ENCODE measurements at places on chromosomes 2 and 18.

DNA sequence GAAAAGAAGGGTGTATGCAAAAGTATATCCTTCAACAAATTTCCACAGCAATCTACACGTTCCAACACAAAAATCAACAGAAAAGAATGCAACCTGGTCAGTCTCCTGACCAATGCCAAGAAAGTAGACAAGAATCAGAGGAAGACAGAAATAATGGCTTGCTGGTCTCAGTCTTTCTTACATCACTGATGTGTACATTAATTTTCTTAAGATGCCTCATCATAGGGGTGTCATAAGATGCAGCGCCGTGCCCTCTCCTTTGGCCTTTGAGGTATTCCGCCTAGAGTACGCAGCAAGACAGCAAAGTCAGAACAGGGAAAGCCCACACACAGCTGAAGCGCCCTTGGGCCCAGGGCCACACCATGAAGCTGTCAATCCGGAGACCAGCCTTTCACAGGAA is 112.9 kb downstream of the RIF1 start:
- DNase-seq = no peak

- DNase-seq = no peak
Measured at GRCh38 chr2:36843838-36844237, 122.5 kb downstream of the STRN start.

GRCh38 chr2:119523952-119524694 is at the start of gene SCTR:
TSS of gene SCTR (minus strand) at chr2:119524483. CDS start at chr2:119524226, 257 bp downstream.
- DNase-seq = peak; percentile 8

GRCh38 chr18:68121308-68121707 is 593.6 kb downstream of the TMX3 start:
- no peak for DNase-seq

DNA sequence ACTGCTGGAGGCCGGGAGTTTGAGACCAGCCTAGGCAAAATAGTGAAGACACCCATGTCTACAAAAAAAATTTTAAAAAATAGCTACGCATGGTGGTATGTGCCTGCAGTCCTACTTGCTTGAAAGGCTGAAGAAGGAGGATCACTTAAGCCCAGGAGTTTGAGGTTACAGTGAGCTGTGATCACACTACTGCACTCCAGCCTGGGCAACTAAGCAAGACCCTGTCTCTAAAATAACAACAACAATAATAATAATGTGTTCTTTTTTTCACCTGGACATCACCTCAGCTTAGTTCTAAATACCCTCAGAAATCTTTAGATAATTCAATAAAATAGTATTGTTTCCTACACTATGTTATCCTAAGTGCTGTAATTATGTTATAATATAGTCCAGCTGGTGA is 397.1 kb upstream of the ZNF804A start:
- DNase-seq = no peak

GRCh38 chr2:197381641-197382040 is 53.2 kb downstream of the SF3B1 start:
- DNase-seq = no peak

- no peak for DNase-seq
Measured at GRCh38 chr18:62919109-62919838, 203.9 kb downstream of the PHLPP1 start.

DNA sequence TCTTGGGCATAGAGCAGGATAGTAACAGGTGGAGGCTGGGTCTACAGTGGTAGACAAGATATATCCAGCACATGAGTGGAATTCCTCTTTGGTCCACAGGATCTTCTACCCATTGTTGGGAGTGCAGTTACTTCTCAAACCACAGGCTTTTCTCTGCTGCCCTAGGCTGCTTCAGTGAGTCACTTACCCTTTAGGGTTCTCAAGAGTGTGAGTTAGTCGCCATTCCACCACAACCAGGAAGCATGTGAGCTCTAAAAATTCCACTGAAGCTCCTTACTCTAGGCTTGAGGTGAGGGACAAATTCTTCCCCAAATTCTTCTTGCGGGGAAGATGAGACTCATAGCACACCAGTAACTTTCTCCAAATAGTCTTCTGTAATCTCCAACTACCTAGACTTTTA is 189.4 kb downstream of the PLCL1 start:
- no peak for DNase-seq

GRCh38 chr18:1511619-1512311 is 607.1 kb downstream of the ADCYAP1 start:
- DNase-seq = no peak

- no peak for DNase-seq
Measured at GRCh38 chr2:34853646-34854045, 1254.5 kb upstream of the FAM98A start.

DNA sequence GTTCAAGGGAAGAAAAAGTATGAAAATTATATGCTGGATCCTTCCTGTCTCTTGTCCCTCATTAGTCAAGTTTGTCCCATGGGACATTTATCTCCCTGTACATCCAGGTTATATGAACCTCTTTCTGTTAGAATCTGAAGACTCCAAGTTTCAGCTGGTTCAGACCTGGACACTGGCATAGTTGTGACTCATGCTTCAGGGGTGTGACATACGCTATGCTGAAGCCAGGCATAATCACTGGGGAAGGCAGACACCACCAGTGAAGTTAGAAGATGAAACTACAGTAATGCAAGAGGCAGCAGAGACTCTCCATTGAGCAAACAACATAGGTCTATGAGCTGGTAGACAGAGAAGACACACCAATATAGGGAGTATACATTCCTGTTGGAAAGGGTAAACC is 269.7 kb upstream of the SLC8A1 start:
- DNase-seq = no peak

DNA sequence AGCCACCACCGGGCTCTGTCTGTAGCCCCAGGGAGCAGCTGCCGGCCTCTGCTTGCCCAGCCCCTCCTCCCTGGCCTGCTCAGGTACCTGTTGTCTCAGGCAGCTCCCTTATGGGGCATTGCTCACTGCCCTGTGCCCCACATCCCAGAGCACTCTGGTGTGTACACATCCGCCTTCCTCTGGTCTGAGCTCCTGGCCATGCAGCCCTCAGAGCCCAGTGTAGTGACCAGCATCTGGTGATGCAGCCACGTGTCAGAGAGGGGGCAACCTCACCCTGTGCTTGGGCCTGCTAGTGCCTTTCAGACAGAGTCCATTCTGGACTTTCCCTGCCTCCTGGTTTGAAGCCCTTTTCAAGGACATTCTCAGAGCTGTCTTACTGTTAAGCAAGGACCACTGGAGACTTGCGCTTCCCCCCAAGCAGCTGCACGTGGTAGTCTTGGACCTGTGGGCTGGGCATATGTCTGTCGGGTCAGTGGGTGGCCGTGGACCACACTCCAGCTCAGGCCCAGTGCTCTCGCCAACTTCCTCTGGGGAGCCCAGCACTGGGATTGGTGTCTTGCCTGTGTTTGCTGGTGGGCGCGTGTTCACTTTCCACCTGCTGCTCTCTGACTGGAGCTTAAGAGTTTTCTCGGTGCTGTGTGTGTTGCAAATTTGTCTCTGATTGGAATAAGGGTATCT is 30.7 kb downstream of the DGKD start:
- DNase-seq = no peak

DNA sequence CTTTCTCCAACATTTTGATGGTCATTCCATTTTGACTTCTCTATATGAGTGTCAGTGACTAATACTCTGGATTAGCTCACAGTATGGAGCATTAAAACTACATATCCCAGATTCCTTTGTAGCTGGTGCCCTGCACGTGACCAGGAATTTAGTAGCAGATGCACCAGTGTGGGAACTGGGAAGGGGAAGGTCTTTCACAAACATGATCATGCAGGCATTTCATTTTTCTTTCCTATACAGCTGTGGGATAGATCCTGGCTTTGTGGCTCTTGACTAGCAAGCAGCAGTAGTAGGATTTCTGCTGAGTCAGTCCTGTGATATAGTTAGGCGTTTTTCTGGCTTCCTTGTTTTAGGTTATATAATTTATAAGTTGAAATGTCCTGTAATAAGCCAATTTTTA is 971.0 kb upstream of the CDH2 start:
- no peak for DNase-seq

- no peak for DNase-seq
Measured at GRCh38 chr2:181394741-181395437, 62.3 kb upstream of the ITGA4 start.

DNA sequence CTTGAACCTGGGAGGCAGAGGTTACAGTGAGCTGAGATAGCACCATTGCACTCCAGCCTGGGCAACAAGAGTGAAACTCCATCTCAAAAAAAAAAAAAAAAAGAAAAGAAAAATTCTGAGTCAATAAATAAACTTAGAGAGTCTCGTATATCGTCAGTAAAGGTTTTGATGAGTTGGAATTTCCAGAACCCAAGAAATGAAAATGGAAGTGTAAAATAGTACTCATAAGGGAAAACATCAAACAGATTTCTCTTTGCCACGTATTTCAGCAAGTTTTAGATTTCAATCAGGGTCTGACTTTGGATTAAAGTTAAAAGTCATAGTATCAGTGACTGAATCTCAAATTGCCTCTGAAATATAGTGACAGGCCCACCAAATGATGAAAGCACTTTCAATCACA is 71.4 kb upstream of the SPOPL start:
- DNase-seq = no peak

GRCh38 chr2:106322281-106322680 is 128.2 kb upstream of the UXS1 start:
- no peak for DNase-seq

GRCh38 chr18:70693246-70693645 is 404.4 kb downstream of the SOCS6 start:
- no peak for DNase-seq

DNA sequence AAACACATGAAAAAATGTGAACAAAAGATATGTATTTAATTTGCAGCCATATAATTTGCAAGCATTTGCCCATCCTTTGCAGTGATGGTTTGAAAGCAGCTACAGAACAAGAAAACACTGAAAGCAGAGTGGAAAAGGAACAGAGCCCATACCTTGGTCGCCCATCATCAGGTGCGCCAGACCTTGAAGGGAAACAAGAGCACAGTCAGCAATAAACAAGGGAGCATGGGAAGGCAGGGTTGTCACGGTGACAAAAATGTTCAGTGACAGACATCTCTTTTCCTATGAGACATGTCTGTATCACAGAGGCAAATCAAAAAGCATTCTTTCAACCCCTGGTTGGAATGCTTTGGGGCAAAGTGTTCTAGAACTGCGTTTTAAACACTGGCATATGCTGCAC is 109.4 kb downstream of the NRXN1 start:
- peak; percentile 30 for DNase-seq

DNA sequence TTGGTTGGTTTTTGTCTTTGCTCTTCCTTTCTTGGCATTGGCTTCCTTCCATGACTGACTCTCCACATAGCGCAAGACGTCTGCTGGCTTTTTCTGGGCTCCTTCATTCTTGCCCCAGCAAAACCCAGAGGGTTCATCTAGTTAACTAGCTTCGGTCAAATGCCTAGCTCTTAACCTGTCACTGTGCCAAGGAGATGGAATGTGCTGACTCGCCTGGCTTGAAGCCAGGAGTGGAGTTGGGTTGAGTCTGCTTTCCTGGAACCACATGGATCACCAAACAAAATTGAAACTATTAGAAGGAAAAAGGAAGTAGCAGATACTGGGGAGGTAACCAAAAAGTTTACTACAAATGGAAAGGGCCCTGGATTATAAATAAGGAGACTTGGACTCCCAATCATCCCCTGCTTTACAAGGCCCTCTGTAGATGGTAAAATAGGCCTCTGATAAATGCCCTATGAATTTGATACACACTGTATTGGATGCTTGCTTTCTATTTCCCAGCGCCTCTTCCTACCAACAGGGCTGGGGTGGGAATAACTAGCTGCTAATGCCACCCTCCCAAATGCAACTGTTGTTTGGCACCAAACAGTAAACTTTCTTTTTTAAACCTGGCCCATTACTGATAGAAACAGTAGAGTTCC is 11.3 kb downstream of the MALT1 start:
- peak; percentile 42 for DNase-seq

Measured in NCI-H1105 (cell line).